ENCODE measurements at places on chromosomes 7 and 10.

DNA sequence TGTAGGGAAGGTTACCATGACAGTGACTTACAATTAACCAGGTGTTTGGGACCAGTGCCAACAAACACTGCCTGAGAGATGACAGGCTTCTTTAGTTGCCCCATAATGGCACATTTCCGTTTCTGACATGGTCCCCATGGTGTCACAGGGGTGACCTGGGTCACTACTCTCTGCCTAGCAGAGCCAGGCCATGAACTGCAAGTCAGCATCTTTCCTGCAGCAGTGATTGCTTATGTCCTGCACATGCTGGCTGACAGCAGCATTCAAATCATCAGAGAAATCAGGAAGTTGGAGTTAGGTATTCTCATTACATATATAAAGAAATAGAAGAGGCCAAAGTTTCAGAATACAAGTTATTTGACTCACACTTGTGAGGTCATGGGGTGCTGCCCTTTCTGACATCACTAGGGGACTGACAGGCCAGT, 47.1 kb upstream of the ZNRF2 start:
- no peak for DNase-seq

GRCh38 chr10:130141878-130142277, 5.7 kb downstream of the GLRX3 start:
- DNase-seq, result no peak

DNA sequence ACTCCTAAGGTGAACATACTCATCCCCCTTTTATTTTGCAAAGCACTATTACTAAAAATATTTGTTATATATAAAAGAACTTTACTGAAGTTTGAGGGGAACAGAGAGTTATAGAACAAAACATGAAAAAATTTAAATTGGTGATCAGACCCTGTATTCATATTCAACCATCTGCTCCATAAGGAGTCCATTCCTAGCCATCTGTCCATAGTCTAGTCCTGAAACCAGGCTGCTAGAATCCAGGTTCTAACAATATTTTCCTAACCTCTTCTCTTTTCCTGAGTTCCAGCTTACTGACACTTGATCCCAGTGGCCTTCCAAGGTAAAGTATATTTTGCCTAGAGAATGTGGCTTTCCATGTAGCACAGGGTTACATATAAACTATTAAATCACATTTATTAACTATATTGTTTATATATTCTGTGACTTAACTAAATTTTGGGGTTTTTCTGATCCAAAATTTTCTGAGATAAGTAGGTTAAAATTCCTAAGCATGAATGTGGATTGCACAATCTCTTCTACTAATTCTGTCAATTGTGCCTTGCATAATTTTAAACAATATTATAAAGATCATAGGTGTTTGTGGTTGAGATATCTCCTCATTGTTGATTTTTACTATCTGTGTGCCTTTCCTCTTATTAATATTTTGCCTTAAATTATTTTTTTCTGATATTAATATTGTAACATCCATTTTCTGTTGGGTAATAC, 137.6 kb upstream of the MAGI2 start:
- no peak for DNase-seq

- DNase-seq, result no peak
These were observed 251.6 kb downstream of the TCERG1L start for GRCh38 chr10:131059881-131060280.

DNA sequence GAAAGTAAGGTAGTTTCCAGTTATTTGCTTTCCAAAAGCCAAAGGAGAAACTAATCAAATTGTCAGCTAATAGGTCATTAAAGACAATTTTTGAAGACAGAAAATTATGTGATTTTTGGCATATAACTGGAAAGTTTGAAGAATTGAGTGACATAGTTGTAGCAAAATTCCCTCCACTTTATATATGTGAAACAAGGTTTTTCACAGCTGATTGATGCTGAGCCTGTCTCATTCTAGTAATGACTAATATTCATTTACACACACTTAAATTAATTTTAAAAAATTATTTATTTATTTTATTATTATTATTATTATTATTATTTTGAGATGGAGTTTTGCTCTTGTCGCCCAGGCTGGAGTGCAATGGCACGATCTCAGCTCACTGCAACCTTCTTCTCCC, 16.3 kb upstream of the SIRT1 start:
- DNase-seq, result no peak

GRCh38 chr7:83271212-83272099, 108.8 kb upstream of the PCLO start:
- DNase-seq, result no peak

DNA sequence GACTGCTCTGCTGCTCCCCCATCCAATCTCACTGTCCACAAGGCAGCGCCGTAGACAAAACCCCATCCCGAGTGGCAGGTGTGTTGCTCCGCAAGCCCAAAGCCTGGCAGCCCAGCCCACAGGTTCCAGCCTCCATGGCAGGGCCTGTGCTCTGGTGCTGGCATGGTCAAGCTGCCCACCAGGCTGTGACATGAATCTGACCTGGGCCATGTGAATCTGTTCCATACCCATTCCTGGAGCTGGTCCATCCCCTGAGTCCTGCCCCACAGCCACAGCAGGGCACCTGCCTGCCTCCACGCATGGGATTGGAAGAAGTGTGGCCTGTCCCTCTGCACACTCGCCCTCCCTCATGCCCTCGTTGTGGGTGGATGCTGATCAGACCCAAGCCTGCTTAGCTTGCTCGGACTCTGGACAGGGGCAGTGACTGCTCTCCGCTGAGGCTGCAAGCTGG, 128.8 kb downstream of the PTPN20 start:
- no peak for DNase-seq

DNA sequence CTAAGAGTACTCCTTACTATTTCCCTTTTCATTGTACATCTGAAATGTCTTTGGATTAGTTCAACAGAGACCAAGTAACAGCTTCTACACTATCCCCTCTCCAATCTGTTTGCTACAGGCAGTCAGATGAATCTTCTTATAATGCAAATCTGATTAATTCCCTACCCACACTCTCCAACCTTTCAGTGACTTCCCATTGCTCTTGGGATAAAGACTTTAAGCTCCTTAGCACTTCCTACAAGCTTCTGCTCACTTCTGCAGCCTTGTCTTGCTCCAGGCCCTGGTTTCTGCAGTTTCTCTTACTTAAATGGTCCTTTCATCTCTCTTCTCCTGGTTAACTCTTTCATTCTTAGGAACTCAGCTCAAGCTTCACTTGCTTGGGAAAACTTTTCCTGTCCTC, 65.2 kb upstream of the FEZF1 start:
- DNase-seq, result no peak

DNA sequence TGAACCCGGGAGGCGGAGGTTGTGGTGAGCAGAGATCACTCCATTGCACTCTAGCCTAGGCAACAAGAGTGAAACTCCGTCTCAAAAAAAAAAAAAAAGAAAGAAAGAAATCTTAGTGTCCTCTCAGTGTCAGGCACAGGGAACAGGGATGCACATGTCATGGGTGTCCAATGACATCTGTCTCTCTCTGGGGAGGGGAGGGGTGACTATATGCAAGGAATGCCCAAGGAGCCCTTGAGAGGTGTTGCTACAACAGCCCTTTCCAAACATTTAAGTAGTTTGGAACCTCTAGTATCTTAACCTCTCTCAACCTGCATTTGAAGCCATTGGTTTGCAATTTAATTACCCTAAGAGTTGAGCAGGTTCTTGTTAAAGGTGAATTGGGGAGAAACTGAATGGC, 28.9 kb downstream of the PDLIM1 start:
- no peak for DNase-seq

DNA sequence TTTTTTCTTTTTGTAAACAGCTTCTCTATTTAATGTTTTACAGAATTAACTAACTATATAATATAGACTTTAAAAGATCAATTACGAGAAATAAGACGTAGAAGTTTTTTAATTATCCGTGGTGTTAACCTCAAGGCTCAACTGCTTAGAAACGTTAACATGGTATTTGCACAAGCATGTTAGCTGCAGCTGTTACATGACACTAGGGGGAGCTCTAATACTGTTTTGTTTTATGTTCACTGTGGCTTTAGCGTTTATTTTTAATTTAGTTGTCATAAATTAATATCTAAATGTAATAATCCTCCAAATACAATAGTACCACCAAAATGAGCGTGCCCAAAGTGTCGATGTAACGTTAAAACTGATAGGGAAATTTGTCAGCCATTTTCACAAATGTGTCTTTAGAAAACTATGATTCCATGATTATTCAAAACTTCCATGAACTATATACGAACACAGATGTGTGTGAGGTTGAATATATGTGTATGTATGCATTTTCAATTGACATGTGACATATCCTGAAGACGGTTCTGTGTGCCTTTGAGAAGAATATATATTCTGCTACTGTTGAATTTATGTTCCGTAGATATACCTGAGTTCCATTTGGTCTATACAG, 828.8 kb upstream of the MBL2 start:
- no peak for DNase-seq
